ENCODE measurements at places on chromosomes 4 and X. TPM values are rescaled to one million over a fixed set of nuclear protein-coding genes. Genes with fewer than 3 reads are reported as not detected.

Gene IGBP1
- polyA plus RNA-seq: 108 TPM

Gene FAM47E
- polyA plus RNA-seq: 11.6 TPM

Gene DCLK2
- 8.5 TPM for polyA plus RNA-seq

Gene MPP1
- polyA plus RNA-seq: 37.5 TPM

Gene FGD1
- 1.1 TPM for polyA plus RNA-seq

Gene MED12
- 0.77 TPM for polyA plus RNA-seq

Gene TMPRSS11D
- polyA plus RNA-seq: not detected

Gene TMEM35A
- 57.0 TPM for polyA plus RNA-seq

Gene TLR6
- 0.44 TPM for polyA plus RNA-seq

Gene CLNK
- not detected for polyA plus RNA-seq

Gene SUPT20HL1
- not detected for polyA plus RNA-seq

Gene ZAR1
- not detected for polyA plus RNA-seq

Gene TMEM31
- not detected for polyA plus RNA-seq

Measured in Purkinje cell (primary cell).